Stimulated activated CD8-positive, alpha-beta memory T cell treated with anti-CD3 and anti-CD28 coated beads, Interleukin-4, amount 100 ng/mL, for 4 hours (primary cell): ENCODE measurements at places on chromosomes 1 and 21.
A peak's percentile ranks its signal among the peaks of the same experiment; 100 is the strongest.

- DNase-seq, result no peak
Observed at GRCh38 chr1:53015508-53015860, 46.5 kb upstream of the PODN start.

DNA sequence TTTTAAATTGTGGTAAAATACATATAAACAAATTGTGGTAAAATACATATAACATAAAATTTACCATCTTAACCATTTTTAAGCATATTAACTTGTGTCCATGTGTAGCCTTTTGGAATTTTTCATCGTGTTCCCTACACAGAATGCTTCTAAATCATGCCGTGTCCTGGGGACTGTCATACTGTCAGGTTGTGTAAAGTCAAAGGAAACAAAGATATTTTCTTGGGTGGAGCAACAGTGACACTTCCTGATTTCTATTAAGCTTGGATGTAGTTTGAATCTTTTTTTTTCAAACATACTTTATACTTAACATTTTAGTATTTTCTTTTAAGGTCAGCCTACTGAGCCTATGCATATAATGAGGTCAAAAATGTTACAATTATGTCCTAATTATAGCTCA is 32.3 kb downstream of the DOP1B start:
- DNase-seq, result no peak

DNA sequence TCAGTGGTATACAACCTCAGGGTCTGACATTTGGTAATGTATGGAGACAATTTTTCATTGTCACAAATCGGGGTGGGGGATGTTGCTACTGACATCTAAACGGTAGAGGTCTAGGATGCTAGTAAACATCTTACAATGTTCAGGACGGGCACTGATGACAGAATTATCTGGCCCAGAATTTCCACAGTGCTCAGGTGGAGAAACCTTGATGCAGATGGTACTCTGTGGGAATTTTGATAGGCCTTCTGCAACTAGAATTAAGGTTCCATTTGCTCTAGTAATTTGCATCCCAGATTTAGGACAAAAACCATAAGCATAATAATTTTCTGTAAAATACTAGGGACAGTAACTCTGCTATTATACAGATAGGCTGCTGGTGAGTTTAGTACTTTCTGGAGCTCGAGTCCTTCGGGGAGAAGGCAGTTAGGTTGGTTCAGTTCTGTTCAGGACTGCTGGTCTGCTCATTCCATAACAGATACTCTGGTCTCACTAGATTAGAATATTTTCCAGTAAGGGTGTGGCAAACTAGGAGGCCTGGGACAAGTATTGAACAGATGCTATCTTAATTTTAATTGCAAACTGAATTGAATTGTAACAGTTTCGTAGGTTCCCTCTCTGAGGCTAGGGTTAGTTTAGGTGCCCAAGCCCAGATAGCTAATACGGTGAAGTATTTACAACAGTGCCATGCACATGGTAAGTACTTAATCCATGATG is 11.4 kb downstream of the METTL13 start:
- no peak for DNase-seq

DNA sequence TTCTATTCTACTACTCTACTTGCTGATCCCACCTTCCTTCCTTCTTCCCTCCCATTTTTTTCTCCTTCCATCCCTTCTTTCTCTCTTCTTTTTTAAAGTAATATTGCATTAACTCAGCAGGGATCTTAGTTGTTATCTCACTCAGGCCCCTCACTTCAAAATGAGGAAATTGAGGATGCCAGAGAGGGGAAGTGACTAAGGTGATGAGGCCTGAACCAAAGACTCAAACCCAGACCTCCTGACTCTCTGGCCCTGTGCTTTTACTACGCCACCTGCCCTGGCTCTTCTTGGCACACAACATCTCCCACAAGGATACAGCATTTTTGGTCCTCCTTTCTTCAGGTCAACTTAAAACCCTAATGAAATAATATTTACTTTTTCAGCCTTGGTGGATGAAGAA is 151.7 kb upstream of the ZNF648 start:
- no peak for DNase-seq

DNA sequence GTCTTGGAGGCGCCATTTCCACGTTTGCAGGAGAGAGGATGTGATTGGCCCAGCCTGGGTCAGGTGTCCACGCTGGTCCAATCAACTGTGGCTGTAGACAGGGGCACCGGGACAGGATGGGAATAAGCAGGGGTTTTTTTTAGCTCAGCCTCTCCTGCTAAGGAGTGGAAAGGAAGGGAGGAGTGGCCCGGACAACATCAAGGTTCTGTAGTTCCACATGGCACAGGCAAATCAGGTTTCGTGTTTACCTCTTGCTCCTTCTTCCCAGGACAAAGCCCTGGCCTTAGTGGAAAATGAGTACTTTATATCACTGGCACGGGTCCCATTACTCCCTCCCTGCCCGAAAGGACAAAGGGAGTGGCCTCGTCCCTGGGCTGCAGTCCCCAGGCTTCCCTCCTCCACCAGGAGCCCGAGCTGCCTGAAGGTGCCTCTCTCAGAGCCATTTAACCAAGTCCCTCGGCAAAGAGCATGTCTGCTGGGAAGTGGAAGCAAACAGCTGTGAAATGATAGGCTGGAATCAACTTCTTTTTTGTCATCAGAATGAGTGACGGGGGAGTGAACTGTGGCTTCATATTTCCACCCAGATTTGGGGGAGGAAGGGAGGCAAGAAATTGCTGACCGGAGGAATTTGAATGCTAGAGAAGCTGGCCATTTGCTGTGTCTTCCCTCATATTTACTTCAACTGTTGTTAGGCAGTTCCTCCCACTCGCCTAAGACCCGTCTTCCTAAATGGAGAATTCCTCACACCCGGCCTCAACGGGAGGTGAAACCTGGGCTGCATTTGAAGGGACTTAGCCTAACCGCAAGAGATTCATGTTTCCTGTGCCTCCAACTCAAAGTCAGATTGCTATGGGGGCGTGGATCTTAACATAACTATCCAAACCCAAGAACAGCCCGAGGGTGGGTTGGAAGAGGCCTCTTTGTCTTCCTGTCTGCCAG is 84.9 kb upstream of the SLC44A3 start:
- no peak for DNase-seq

DNA sequence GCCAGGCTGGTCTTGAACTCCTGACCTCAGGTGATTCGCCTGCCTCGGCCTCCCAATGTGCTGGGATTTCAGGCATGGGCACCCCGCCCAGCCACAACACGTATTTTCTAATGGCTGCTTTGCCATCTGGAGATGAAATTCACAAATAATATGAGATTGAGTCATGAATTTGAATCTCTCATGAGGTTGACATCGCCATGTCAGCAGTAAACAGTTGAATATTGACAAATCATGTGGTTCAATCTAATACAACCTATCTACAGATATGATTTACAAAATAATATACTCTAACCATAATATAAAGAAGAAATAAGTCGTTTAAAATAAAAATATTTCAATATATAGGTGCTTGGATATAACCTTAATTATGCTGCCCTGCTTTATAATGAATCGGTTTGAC is 42.1 kb downstream of the MYOM3 start:
- DNase-seq, result no peak

DNA sequence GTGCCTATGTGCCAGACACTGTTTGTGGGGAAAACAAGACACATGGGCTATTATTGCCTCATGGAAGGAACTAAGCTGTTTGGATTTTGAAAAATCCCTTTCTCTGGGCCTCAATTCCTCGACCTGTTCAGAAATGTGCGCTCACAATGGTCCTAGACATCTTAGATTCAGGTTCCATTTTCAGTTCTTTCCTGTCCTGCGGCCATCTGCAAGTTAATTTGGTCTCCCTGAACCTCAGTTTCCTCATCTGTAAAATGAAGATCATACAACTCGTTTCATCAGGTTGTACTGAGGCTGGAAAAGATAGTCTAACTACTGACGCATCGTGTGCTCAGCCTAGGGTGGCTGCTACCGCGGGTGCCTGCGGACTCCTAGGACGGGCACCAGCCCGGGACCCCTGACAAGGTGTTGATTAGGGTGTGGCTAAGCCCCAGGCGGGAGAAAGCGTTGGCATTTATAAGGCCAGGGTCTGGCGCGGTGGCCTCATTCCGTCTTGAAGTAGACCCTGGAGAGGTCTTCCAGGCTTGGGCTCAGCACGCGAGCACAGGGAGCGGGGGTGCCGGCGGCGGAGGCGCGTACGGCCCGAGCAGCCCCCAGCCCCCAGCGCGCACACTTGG is 493 bp upstream of the ELOA start:
- DNase-seq, result no peak

- no peak for DNase-seq
Observed at GRCh38 chr21:44701541-44701940, 4.6 kb downstream of the KRTAP10-12 start.

GRCh38 chr1:115275216-115275615 is 62.8 kb downstream of the NGF start:
- DNase-seq, result no peak

DNA sequence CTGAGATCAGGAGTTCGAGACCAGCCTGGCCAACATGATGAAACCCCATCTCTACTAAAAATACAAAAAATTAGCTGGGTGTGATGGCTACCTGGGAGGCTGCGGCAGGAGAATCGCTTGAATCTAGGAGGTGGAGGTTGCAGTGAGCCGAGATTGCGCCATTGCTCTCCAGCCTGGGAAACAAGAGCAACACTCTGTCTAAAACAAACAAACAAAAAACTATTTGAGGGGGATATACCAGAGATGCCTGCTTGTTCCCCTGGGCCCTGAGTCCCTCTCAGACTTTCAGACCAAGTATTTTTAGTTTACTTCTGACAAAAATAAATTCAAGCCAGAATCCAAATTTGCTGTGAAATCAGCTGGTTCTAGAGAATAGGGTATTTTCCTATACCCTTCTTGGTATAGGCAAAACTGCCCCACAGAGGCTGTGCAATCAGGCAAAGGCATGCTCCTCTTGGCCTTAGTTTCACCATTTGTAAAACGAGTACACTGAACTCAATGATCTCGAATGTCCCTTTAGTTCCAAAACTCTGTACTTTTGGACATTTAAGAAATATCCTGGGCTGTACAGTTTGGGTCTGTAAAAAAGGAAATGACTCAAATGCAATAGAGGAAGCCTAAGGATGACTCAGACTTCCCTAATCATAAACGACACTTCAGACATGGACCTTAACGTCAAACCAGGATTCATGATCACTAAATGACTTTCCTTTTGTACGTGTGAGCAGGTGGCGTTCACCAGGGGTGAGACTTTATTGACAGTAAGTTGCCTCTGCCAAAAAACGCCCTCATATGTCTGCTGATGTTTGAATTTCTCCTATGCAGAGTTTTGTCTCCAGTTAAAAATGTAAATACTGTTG is 16.1 kb downstream of the ENSA start:
- peak; percentile 35 for DNase-seq

- DNase-seq, result no peak
Observed at GRCh38 chr1:46553506-46553905, 2.1 kb upstream of the KNCN start.

GRCh38 chr1:20090641-20091040 is 20.6 kb downstream of the PLA2G5 start:
- no peak for DNase-seq

DNA sequence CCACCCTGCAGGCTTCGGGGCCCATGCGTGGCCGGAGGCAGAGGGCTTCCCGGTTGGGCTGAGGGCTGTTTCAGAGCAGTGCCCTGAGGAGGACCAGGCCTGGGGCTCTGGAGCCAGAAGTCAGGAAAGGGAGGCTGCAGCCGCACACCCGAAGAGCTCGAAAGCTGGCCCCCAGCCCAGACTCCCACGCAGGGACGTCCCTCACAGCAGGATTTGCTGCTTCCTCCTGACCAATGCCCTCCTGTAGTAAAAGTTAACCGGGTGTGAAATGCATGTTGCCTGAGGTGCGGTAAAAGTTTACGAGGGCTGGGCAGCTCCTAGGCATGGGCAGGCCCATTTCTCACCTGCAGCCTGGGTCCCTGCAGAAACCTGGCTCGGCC is 101.5 kb upstream of the ARHGEF16 start:
- no peak for DNase-seq

DNA sequence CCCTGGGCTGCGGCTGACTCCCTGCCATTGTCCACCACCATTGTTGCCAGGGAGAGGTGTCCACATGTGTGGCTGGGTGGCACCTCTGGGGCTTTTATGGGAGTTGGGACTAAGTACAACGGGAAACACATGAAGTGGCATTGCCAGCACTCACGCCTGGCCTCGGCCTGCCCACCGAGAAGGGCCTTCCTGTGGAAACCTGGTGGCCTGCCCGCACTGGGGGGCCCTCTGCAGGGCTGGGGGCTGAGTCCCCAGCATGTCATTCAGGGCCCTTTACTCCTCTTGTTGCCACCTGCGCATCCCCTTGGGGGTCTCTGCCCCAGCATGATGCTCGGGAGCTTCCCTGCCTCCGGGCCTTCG is 35.5 kb upstream of the RUNX3 start:
- no peak for DNase-seq

GRCh38 chr1:165143437-165144065 is 213.0 kb downstream of the LMX1A start:
- no peak for DNase-seq

GRCh38 chr1:228919914-228920313 is 184.6 kb downstream of the RHOU start:
- DNase-seq, result no peak

GRCh38 chr1:55399346-55399745 is 184.2 kb upstream of the USP24 start:
- no peak for DNase-seq

- DNase-seq, result no peak
Observed at GRCh38 chr1:248853663-248854375, 5.1 kb downstream of the ZNF692 start.

GRCh38 chr1:15224259-15224869 is 22.7 kb upstream of the FHAD1 start:
- DNase-seq, result no peak

GRCh38 chr21:45541221-45542039 is 810 bp downstream of the SLC19A1 start:
- DNase-seq, result peak; percentile 51

GRCh38 chr1:231571904-231572303 is 43.4 kb downstream of the TSNAX start:
- DNase-seq, result no peak

DNA sequence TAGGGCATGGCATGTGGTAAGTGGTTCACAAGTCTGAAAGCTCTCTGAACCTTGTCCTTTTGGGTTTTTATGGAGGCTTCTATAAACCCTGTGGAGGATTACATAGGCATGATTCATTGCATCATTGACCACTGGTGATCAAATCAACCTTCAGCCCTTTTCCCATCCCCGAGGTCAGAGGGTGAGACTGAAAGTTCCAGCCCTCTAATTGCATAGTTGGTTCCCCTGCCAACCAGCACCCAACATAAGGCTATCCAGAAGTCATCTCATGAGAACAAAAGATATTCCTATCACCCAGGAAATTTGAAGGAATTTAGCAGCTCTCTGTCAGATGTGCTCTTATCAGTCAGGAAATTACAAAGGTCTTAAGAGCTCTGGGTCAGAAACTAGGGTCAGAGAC is 89.5 kb upstream of the ARTN start:
- DNase-seq, result no peak

DNA sequence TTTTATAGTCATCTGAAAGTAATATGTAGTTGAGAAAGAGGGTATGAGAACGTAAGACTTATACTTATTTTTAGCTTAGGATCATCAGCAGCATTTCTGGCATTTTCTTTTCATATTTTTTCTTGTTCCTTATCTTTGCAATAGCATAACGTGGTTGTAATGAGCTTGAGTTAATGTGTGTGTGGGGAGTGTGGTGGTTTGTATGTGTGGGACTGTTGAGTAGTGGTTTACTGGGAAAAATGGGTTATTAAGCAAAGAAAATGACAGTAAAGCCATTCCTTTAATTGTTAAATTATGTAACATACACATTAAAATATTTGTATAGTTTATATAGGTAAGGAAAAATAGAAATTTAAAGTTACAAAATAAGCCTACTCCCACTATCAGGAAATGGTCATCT is 15.2 kb downstream of the PIP5K1A start:
- DNase-seq, result no peak
